ENCODE measurements at places on chromosomes 2 and 18.
A peak's percentile ranks its signal among the peaks of the same experiment; 100 is the strongest.

DNA sequence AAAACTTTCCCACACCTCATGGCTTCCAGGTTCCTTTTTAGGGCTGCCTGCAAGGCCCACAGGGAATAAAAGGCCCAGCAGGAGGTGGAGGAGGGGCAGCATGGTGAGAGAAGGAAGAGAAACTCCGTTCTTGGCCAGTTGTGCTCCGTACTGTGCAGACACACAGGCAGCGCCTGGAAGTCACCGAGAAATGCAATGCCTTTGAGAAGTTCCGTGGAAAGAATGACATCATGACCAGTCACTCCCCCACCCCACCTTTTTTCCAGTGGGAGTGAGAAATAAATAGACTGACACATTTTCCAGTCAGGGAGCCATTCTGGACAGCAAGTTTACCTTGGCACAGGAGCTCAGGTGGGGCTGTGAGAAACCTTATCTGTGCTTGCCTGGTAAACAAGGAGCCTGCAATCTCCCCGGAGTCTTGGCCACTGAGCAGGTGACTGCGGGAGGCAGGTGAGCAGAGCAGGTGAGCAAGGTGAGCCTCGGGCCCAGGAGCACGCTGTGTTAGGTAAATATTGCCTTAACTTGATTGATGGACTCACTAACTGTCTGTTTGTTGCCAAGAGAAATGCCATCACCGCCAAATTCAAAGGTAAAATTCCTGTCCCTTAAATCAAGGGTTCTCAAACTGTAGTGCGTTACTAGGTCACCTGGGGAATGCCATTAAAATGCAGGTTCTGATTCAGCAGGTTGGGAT, 13.5 kb upstream of the LBH start:
- no peak for DNase-seq

- DNase-seq, result no peak
These were observed 214.1 kb upstream of the PARD3B start for GRCh38 chr2:204331180-204331579.

GRCh38 chr18:48181857-48182256, 227.3 kb downstream of the ZBTB7C start:
- no peak for DNase-seq

DNA sequence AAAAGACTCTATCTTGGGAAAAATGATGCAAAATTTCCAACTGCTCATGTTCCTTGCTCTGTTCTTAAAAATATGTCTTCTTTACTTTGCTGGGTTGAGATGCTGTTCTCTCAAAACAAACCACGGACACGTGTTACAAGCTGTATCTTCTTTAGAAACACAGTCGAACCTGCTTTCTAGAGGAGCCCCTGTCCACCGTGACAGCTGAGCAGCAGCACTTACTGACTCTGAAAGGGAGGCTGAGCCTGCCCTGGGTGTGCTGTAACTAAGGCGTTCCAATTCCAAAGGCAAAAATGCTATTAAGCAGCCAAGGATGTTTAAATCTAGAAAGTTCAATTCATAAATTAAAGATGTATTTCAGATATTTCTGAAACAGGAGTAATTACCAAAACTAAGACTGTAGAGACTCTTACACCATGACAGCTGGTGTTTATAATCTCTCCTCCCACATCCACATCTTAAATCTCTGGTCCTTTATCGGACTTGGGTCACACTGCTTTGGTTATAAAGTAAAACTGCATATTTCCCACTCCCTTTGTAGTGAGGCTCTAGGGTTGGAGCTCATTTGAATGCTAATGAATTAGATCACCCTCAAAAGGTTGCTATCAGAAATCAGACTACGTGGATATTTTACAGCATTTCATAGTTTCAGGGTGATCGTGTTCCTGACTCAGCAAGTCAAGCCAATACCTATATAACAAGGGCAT, 281.2 kb upstream of the LYPD1 start:
- no peak for DNase-seq

GRCh38 chr18:51540562-51540961, 343.1 kb upstream of the MEX3C start:
- no peak for DNase-seq

DNA sequence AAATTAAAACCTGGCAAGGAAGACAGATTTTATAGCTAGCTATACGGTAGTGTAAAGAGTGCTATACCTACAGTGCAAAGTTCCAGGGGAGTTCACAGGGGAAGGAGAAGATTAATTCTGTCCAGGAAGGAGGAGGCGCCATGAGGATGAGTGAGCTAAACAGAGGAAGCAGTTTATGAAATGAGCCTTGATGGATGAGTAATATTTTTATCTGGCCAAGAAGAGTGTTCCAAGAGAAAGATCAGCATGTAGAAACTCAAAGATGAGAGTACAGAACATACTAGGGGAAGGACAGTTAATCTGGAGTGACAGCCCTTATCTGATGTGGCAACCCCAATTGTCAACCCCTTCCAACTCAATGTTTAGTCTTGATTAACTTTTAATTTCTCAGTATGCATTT, 54.8 kb downstream of the CDH20 start:
- no peak for DNase-seq

GRCh38 chr2:235591921-235592320, 98.1 kb downstream of the AGAP1 start:
- DNase-seq, result no peak

GRCh38 chr2:137937246-137937645, 27.0 kb upstream of the HNMT start:
- no peak for DNase-seq

- DNase-seq, result no peak
These were observed 127.8 kb downstream of the OSR1 start for GRCh38 chr2:19230626-19231025.

GRCh38 chr2:129812071-129812470, 167.4 kb upstream of the RAB6C start:
- DNase-seq, result peak; percentile 71

GRCh38 chr18:58221060-58221725, 177.2 kb downstream of the NEDD4L start:
- DNase-seq, result no peak

- no peak for DNase-seq
These were observed 1266.8 kb upstream of the TMEFF2 start for GRCh38 chr2:193461431-193461934.

GRCh38 chr2:200939832-200940231, 23.6 kb downstream of the ORC2 start:
- no peak for DNase-seq

GRCh38 chr2:220980966-220981675, 591.0 kb downstream of the EPHA4 start:
- no peak for DNase-seq

GRCh38 chr2:74373221-74373676, 6.9 kb downstream of the DCTN1 start:
- peak; percentile 40 for DNase-seq

DNA sequence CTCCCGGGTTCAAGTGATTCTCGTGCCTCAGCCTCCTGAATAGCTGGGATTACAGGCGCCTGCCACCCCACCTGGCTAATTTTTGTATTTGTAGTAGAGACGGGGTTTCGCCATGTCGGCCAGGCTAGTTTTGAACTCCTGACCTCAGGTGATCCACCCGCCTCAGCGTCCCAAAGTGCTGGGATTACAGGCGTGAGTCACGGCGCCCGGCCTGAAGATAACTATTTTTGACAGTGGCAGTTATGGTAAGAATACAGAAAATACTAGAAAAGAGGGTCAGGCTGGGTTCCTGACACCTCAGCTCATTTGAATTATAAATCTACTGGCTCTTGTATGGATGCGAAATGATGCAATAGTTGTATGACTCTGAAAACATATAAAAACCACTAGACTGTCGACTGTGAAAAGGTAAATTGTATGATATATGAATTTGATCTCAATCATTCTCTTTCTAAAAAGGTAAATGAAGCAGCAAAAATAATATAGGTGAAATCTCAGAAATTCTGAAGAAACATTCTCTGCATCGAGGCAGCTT, 11.1 kb upstream of the DGKD start:
- DNase-seq, result no peak

GRCh38 chr2:235204948-235205347, 253.1 kb downstream of the SH3BP4 start:
- no peak for DNase-seq

GRCh38 chr2:97845818-97846217, 132.4 kb downstream of the ZAP70 start:
- no peak for DNase-seq

GRCh38 chr2:152811916-152812315, 93.5 kb downstream of the ARL6IP6 start:
- no peak for DNase-seq

GRCh38 chr2:167212014-167212648, 323.9 kb downstream of the XIRP2 start:
- DNase-seq, result no peak

GRCh38 chr18:72985686-72986085, 117.9 kb upstream of the NETO1 start:
- no peak for DNase-seq

- no peak for DNase-seq
These were observed 125.3 kb upstream of the CTDP1 start for GRCh38 chr18:79554321-79554720.

GRCh38 chr2:29004755-29005154, 23.7 kb downstream of the TOGARAM2 start:
- DNase-seq, result no peak

DNA sequence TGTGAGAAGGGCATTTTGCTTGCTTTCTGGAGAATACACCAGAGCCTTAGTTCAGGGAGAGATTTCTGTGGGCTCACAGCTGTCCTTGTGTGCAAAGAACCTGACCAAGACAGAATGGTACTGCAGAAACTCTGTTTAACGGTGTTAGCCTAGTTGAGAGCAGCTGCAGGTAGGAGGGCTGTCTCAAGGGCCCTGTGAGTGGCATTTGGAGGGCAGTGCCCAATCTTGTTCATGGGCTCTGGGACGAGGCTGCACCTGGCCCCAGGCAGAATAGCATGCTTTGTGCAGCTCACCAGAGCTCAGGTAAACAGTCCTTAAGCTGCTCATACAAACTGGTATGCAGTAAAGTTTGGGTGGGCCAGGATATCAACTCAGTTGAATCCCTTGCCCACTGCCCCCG, 16.9 kb upstream of the RGPD4 start:
- no peak for DNase-seq

DNA sequence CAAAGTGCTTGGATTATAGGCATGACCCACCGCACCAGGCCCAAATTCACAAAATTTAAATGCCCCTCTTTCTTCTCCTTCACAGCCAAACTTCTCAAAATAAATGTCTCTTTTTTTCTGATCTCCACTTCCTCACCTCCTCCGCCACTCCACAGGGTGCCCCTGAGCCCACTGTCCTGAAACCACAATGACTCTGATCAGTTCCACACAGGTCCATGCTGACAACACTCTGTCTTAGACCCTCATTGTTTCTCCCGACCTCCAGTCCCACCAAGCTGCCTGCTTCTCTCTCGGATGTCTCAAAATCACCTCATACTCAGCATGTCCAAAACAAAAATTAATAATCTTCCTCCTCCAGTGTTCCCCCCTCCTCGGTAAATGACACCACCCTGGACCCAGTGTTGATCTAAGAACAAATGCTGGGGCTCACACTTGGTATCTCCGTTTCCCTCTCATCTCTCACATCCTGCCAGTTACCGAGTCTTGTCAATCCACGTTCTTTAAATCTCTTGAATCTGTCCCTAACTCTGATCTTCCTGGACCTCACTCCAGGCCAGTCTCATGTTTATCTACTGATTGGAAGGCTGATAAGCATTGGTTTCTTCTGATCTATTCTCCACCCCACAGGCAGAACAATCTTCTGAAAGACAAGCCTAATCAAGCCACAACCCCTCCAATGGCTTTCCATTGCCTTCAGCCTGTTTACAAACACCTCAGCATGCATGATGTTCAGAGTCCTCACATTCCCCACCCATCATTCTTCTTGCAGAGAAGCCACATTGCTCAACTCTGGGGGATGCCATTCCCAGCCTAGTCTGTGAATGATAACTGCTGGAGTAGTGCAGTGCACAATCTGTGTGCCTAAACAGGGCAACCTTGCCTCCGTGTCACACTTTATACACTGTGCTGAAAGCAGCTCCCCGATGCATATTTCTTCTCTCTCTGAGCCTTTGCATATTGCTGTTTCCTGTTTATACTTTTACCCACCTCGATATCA, 12.4 kb upstream of the ANKRD44 start:
- no peak for DNase-seq

GRCh38 chr2:232485757-232486557, 1.7 kb downstream of the ECEL1 start:
- no peak for DNase-seq

DNA sequence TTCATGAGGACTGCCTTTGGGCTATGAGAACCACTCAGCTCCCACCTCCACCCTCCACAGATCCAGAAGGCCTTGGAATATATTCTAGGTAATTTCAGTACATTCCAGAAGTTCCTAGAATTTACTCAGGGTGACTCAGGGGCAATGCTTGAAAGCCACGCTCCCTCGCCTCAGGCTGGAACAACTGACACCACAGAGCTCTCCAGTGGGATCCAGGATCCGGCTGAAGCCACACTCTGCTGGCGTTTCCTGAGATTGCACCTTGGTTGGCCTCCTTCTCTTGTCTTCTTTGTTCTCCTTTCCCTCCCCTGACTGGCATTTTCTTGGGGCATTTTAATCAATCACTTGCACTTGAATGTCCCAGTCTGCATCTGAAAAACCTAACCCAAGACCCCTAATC, 92.6 kb upstream of the KCNE4 start:
- no peak for DNase-seq

- DNase-seq, result no peak
These were observed 260.5 kb upstream of the THUMPD2 start for GRCh38 chr2:40039549-40039948.

GRCh38 chr2:96143848-96144480, 1.3 kb downstream of the DUSP2 start:
- no peak for DNase-seq

DNA sequence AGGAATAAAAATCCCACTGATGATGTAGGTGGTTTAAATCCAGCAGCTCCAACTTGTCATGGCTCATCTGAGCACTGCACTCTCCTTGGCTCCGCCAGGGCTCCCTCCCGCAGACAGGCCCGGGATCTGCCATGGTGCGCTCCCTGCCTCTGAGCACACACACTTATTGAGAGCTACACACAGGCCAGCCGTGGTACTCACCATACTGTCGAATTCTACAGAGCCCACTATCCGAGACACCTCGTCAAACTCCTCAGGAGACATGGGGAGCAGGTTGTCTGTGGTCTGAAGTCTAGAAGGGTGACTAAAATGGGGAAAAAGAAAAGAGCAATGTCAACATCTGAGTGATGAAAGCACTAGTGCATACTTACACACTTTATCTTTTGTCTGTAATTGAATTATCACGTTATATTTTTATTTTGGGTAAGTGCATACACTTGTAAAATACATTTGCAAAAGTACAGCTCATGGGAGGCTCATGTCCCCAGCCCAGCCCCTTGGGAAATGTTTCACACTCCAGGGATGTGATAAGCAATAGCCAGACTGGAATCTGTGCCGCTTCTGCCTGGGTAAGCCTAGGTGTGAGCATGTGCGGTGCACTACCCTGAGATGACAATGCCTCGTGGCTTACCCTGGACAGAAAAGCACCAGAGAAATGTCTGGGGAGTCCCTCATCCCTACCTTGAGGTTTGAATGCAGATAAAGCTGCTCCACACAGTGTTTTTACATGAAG, 39.2 kb downstream of the STAT1 start:
- no peak for DNase-seq

- DNase-seq, result no peak
These were observed 107.1 kb upstream of the KCNJ3 start for GRCh38 chr2:154591294-154591820.

- no peak for DNase-seq
These were observed 410.8 kb upstream of the FANCL start for GRCh38 chr2:58651930-58652329.

Measured in tibial nerve (tissue), 4 donors.